Large intestine (tissue), 12 donors: ENCODE measurements at places on chromosomes 3 and 15. TPM values are rescaled to one million over a fixed set of nuclear protein-coding genes. Genes with fewer than 3 reads are reported as not detected.

GRCh38 chr3:69200384-69201068 is 78.1 kb upstream of the LMOD3 start:
- peaks cover 14% of the 10 kb centered on the region for H3K36me3 ChIP-seq
- peaks cover 14% of the 10 kb centered on the region for H3K4me1 ChIP-seq
- peak overlapping the region; percentile 85 for H3K27ac ChIP-seq
- no peaks in the 10 kb centered on the region for H3K27me3 ChIP-seq
- peak; percentile 87 for DNase-seq
- H3K4me3 ChIP-seq, result peak overlapping the region; percentile 31

Gene SEMA3G
- polyA plus RNA-seq, result 2.9 TPM

Gene ITIH3
- 5.3 TPM for polyA plus RNA-seq

DNA sequence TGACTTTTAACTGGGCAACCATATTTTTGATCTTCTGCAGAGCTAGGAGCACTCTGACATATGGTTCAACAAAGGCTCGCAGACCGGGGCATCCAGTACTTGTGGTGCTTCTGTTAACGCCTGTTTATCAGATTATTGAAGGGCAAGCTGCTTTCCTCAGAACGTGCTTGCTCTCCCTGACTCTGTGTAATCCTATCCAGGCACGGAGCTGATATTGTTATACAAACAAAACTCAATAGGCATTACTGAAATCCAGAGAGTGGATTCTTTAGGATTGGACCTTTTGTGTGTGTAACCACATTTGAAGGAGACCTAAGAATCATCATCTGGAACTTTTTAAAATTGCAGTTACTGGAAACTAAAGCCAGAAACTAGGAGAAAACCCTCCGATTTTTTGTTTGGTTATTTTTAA is 246.5 kb downstream of the PTPRG start:
- H3K4me3 ChIP-seq, result no peak overlapping the region
- H3K4me1 ChIP-seq, result peaks cover 9% of the 10 kb centered on the region
- no peaks in the 10 kb centered on the region for H3K36me3 ChIP-seq
- DNase-seq, result no peak
- H3K27ac ChIP-seq, result no peak overlapping the region

GRCh38 chr3:128491941-128492670 is 895 bp downstream of the GATA2 start:
- H3K4me3 ChIP-seq, result no peak overlapping the region
- peaks cover 20% of the 10 kb centered on the region for H3K4me1 ChIP-seq
- DNase-seq, result peak; percentile 64
- no peak overlapping the region for H3K27ac ChIP-seq

DNA sequence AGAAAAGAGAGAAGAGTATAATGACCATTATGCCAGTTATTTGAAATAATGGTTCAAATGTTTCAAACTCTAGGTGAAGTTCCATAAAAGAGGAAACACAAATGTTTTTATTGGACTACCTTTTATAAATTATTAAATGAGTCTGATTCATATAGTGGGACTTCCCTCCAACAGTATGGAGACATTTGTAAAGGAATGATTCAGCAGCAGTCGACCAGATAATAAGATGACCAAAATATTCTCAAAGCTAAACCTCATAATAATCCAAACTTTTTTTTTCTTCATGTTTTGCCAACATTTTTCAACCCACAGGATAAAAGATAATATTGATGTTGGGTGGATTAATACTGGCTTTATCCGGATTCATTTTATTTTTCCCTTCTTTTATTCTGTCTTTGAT is 18.8 kb downstream of the TIPARP start:
- H3K27me3 ChIP-seq, result no peaks in the 10 kb centered on the region
- no peak overlapping the region for H3K27ac ChIP-seq
- peaks cover 22% of the 10 kb centered on the region for H3K36me3 ChIP-seq
- H3K4me1 ChIP-seq, result peaks cover 5% of the 10 kb centered on the region
- DNase-seq, result no peak
- H3K4me3 ChIP-seq, result no peak overlapping the region

- H3K27ac ChIP-seq, result peak overlapping the region; percentile 36
- peaks cover 9% of the 10 kb centered on the region for H3K36me3 ChIP-seq
- peak overlapping the region; percentile 59 for H3K4me3 ChIP-seq
- peaks cover 7% of the 10 kb centered on the region for H3K4me1 ChIP-seq
These were observed 921 bp downstream of the LMLN start for GRCh38 chr3:197960694-197961581.

- no peak for DNase-seq
- no peaks in the 10 kb centered on the region for H3K27me3 ChIP-seq
These were observed 1183.1 kb downstream of the ZPLD1 start for GRCh38 chr3:103617961-103618360.

Gene LEO1
- 21.0 TPM for polyA plus RNA-seq

- no peak overlapping the region for H3K4me3 ChIP-seq
- H3K36me3 ChIP-seq, result no peaks in the 10 kb centered on the region
- H3K27ac ChIP-seq, result no peak overlapping the region
- H3K27me3 ChIP-seq, result no peaks in the 10 kb centered on the region
- peaks cover 26% of the 10 kb centered on the region for H3K4me1 ChIP-seq
These were observed 86.2 kb downstream of the CD47 start for GRCh38 chr3:108004647-108005046.

Gene CSPG4
- polyA plus RNA-seq, result 6.9 TPM

DNA sequence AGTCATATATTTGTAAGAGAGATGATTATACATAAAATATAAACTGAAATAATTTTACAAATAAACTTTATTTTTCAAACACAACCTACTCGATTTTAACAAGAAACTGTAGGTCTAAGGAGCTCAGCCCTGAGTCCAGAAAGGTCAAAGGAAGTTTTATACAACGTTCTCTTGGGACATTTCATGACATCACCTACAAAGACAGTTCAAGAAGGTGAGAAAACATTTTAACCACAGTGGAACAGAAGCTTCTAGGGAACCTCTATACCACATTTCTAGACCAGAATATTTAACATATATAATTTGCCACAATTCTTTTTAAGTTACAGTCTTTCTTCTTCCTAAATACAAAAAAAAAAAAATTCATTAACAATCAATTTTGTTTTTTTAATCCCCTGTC is 40.1 kb downstream of the CBLB start:
- H3K27ac ChIP-seq, result no peak overlapping the region
- no peak overlapping the region for H3K4me3 ChIP-seq
- H3K4me1 ChIP-seq, result peaks cover 8% of the 10 kb centered on the region
- DNase-seq, result no peak
